ENCODE measurements at places on chromosomes 6 and 20. TPM values are rescaled to one million over a fixed set of nuclear protein-coding genes. Genes with fewer than 3 reads are reported as not detected.

DNA sequence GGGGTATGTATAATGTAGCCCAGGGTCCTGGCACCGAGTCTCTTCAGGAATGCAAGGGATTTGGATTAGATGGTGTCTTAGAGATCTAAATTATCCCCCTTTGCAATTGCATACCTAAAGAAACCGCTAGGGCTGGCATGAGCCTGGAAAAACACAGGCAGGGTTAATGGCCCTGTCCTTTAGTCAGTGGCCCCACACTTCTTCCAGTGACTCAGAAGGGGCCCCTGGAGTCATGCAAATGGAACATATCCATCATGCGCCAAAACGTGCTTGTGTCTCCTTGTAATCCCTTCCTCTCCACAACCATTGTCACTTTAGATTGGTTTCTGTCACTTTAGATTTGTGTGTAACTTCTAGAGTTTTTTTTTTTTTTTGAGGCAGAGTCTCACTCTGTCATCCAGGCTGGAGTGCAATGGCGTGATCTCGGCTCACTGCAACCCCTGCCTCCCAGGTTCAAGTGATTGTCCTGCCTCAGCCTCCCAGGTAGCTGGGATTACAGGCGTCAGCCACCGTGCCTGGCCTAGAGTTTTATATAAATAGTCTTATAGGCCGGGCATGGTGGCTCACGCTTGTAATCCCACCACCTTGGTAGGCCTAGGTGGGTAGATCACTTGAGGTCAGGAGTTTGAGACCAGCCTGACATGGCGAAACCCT is 8.7 kb upstream of the MYBL2 start:
- no peaks in the 10 kb centered on the region for H3K27me3 ChIP-seq
- peaks cover 8% of the 10 kb centered on the region for H3K4me1 ChIP-seq
- H3K4me3 ChIP-seq = peak overlapping the region; percentile 96
- no peak for DNase-seq
- peak overlapping the region; percentile 56 for H3K27ac ChIP-seq
- H3K36me3 ChIP-seq = no peaks in the 10 kb centered on the region

GRCh38 chr6:1491591-1492319 is 102.4 kb downstream of the FOXF2 start:
- no peak overlapping the region for H3K4me3 ChIP-seq
- no peaks in the 10 kb centered on the region for H3K36me3 ChIP-seq
- no peak overlapping the region for H3K27ac ChIP-seq

DNA sequence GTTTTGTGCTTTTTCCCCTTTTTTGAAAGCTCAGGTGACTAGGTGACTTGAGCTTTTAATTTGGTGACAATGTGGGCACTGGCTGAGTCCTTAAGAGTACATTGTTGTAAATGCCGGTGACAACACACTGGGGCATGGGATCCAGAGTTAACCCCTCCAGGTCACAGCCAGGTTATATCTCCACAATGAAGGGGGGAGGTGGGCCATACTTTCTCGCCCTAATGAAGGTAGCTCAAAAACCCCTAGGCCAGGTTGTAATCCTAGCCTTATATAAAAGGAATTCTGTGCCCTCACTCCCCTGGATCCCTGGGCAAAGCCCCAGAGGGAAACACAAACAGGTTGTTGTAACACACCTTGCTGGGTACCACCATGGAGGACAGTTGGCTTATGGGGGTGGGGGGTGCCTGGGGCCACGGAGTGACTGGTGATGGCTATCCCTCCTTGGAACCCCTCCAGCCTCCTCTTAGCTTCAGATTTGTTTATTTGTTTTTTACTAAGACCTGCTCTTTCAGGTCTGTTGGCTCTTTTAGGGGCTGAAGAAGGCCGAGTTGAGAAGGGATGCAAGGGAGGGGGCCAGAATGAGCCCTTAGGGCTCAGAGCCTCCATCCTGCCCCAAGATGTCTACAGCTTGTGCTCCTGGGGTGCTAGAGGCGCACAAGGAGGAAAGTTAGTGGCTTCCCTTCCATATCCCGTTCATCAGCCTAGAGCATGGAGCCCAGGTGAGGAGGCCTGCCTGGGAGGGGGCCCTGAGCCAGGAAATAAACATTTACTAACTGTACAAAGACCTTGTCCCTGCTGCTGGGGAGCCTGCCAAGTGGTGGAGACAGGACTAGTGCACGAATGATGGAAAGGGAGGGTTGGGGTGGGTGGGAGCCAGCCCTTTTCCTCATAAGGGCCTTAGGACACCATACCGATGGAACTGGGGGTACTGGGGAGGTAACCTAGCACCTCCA is 2.2 kb upstream of the VEGFA start:
- peaks cover 9% of the 10 kb centered on the region for H3K4me1 ChIP-seq
- DNase-seq = no peak
- H3K4me3 ChIP-seq = no peak overlapping the region
- no peaks in the 10 kb centered on the region for H3K36me3 ChIP-seq
- peak overlapping the region; percentile 36 for H3K27ac ChIP-seq
- H3K27me3 ChIP-seq = no peaks in the 10 kb centered on the region

DNA sequence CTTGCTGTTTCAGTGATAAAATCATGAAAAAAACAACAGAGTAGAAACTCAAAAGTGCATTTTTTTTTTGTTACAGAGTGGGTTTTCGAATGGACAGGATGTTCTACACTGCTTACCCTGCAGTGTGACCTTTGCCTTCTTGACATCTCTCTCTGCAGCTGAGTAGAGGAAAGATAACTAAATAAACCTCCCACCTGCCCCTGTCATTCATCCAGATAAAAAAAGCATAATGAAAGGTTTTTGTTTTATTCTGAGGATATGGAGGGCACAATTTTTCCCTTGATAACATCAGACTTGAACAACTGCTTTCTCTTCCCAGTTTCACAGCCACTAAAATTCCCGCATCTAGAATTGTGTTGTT is 193.6 kb upstream of the FOXQ1 start:
- H3K4me1 ChIP-seq = peaks cover 2% of the 10 kb centered on the region
- DNase-seq = no peak
- H3K27ac ChIP-seq = peak overlapping the region; percentile 52
- no peaks in the 10 kb centered on the region for H3K27me3 ChIP-seq

GRCh38 chr6:37936906-37937305 is 117.4 kb downstream of the ZFAND3 start:
- H3K4me1 ChIP-seq = peaks cover 5% of the 10 kb centered on the region
- H3K4me3 ChIP-seq = no peak overlapping the region
- DNase-seq = no peak
- no peaks in the 10 kb centered on the region for H3K36me3 ChIP-seq
- no peaks in the 10 kb centered on the region for H3K27me3 ChIP-seq

- no peaks in the 10 kb centered on the region for H3K36me3 ChIP-seq
- H3K27ac ChIP-seq = no peak overlapping the region
- no peaks in the 10 kb centered on the region for H3K4me1 ChIP-seq
- no peak overlapping the region for H3K4me3 ChIP-seq
- DNase-seq = no peak
- H3K27me3 ChIP-seq = no peaks in the 10 kb centered on the region
Measured at GRCh38 chr6:47967843-47968242, 143.2 kb downstream of the PTCHD4 start.

DNA sequence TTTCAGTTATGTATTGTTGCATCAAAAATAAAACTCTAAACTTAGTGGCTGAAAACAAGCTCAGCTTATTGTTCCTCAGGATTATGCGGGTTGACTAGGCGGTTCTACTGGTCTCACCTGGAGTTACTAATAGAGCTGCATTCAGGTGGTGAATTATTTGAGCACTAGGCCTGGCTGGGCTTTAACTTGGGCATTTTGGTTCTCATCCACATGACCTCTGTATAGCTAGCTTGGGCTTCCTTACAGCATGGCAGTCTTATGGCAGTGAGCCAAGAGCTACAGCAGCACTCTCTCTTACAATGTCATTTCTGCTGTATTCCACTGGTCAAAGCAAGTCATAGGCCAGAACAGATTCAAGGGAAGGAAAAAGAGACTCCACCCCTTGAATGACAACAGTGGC is 1.6 kb downstream of the PGBD1 start:
- peaks cover 2% of the 10 kb centered on the region for H3K4me1 ChIP-seq
- peaks cover 2% of the 10 kb centered on the region for H3K36me3 ChIP-seq
- H3K4me3 ChIP-seq = no peak overlapping the region
- DNase-seq = no peak
- no peaks in the 10 kb centered on the region for H3K27me3 ChIP-seq

The RBM24 gene
- 0.28 TPM for total RNA-seq

GRCh38 chr20:3367089-3367488 is 40.4 kb downstream of the DNAAF9 start:
- H3K4me1 ChIP-seq = peaks cover 3% of the 10 kb centered on the region
- H3K27ac ChIP-seq = no peak overlapping the region
- H3K36me3 ChIP-seq = no peaks in the 10 kb centered on the region
- no peak for DNase-seq
- H3K27me3 ChIP-seq = no peaks in the 10 kb centered on the region

DNA sequence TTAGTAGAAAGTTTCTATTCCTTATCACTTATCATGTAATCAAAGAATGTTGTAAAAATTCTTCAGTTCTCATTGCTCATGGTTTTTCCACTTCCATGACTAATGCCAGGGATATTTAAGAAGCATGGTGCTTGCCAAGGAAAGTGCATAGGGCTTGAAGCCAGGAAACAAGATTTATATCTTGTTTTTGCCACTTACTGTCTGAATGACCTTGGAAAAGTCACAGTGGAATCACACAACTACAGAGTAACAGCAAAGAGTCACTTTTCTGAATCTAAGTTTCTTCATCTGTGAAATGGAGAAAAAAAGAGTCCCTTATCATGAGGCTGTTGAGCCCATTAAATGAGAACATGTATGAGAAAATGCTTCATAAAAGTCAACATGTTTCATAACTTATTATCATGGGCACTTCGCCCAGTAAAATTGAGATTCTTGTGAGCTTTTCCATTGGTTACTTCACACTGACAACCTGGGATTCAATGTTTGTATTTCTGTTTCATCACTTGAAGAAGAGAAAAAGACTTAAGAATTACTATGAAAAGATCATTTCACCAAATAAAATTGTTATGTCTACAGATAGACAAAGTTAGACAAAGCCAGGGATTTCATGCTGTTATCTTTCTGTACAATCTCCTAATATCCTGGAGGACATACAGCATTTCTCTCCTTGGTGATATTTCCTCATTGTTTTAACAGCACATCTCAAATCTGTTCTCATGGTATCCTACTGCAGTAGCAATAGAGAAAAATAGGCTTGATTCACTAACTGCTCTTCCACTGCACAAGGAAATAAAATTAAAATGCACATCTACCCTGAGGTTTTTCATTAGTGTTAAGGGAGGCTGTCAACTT is 7.6 kb upstream of the BMP5 start:
- no peak overlapping the region for H3K27ac ChIP-seq
- no peaks in the 10 kb centered on the region for H3K27me3 ChIP-seq
- no peaks in the 10 kb centered on the region for H3K4me1 ChIP-seq
- DNase-seq = no peak
- no peak overlapping the region for H3K4me3 ChIP-seq

DNA sequence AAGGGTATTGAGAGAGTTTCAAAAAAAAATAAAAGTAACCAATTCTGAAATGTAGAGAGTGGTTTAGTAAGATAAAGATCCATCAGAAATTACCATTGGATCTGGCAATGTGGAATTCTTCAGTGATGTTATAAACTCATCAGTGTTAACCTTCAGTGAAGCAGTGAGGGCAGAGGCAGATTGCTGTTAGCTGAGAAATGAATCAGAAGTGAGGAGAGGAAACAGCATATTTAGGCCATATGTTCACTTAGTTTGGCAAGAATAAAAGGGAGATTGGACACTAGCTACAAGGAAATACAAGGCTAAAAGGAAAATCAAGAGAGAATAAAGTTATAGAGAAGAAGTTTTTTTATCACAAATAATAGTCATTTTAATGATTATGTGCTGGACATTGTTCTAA is 9.6 kb downstream of the KCNQ5 start:
- no peaks in the 10 kb centered on the region for H3K36me3 ChIP-seq
- H3K4me1 ChIP-seq = no peaks in the 10 kb centered on the region
- DNase-seq = no peak

The ASIP gene
- not detected for total RNA-seq

DNA sequence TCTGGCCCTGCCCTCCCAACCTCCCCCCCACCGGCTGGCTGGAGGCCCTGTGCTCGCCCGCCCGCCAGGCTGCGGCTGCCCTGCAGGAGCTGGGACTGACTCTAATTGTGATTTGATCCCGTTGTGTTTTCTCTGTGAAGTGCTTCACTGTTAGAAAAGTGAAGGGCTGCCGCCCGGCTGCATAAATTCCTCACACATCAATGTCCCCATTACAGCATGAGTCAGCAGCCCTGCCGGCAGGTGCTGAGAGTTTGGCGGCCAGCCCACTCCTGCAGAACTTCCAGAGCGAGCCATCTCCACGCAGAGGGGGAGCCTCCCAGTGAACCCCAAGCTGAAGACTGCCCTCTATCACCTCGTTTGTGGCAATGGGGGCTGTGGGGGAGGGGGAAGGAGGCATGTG is 137.9 kb downstream of the DLL1 start:
- no peaks in the 10 kb centered on the region for H3K36me3 ChIP-seq
- H3K4me3 ChIP-seq = no peak overlapping the region
- peaks cover 6% of the 10 kb centered on the region for H3K4me1 ChIP-seq
- H3K27me3 ChIP-seq = no peaks in the 10 kb centered on the region

DNA sequence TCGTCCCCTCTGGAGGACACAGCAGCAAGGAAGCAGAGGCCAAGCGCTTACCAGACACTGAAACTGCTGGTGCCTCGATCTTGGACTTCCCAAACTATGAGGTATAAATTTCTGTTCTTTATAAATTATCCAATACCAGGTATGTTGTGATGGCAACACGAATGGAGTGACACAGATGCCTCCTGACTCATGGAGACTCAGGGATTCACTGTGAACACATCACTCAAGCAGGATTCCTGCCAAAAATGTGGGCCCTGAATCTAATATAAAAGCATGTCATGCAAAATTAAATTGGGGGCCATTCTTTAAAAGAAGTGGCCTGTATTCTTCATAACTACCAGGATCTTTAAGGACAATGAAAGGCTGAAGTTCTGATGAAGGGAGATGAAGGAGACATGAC is 52.5 kb upstream of the SLC22A23 start:
- no peaks in the 10 kb centered on the region for H3K27me3 ChIP-seq
- H3K4me1 ChIP-seq = no peaks in the 10 kb centered on the region
- H3K36me3 ChIP-seq = no peaks in the 10 kb centered on the region
- no peak overlapping the region for H3K27ac ChIP-seq
- H3K4me3 ChIP-seq = no peak overlapping the region
- DNase-seq = no peak

- peaks cover 11% of the 10 kb centered on the region for H3K4me1 ChIP-seq
- DNase-seq = peak; percentile 54
- peak overlapping the region; percentile 29 for H3K4me3 ChIP-seq
- no peaks in the 10 kb centered on the region for H3K27me3 ChIP-seq
- H3K36me3 ChIP-seq = no peaks in the 10 kb centered on the region
- no peak overlapping the region for H3K27ac ChIP-seq
Measured at GRCh38 chr6:160678744-160679401, 14.8 kb upstream of the LPA start.

DNA sequence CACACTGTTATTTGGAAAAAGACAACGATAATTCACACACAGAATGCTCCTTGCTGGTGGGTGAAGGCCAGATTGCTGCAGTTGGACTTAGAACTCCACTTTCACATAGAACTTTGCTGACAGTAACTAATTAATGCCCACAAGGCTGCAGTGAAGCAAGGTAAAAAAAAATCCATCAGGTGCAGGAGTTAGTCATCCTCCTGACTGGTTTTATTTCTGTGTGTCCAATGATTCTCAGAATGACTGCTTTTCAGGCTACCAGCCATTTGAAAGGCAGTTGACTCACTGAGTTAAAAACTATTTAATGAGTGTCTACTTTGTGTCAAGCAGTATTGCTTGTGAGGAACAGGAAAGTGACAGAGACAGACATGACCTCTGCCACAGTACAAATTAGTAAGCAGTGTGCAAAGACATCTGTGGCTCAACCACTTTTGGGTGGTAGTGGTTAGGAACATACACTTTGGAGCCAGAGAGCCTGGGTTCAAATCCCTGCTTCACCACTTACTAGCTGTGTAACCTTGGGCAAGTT is 41.9 kb downstream of the ELOVL5 start:
- H3K36me3 ChIP-seq = no peaks in the 10 kb centered on the region
- no peak overlapping the region for H3K4me3 ChIP-seq
- DNase-seq = no peak
- H3K27ac ChIP-seq = peak overlapping the region; percentile 52
- H3K27me3 ChIP-seq = no peaks in the 10 kb centered on the region
- H3K4me1 ChIP-seq = peaks cover 8% of the 10 kb centered on the region

Data from liver (tissue), 10 donors.